ENCODE measurements at places on chromosomes 3 and 15.

- DNase-seq, result peak; percentile 41
These were observed 28.2 kb downstream of the GJD2 start for GRCh38 chr15:34726406-34727100.

- DNase-seq, result peak; percentile 42
These were observed at the start of gene ST3GAL6 for GRCh38 chr3:98763076-98763475. ST3GAL6 (plus strand) TSS chr3:98763340; CDS start chr3:98768441, 5,101 bp downstream.

- no peak for DNase-seq
These were observed 98.1 kb upstream of the HACD2 start for GRCh38 chr3:123682781-123683504.

- no peak for DNase-seq
These were observed 21.4 kb downstream of the GRAMD2A start for GRCh38 chr15:72176159-72176558.

- no peak for DNase-seq
These were observed 522.3 kb downstream of the ROBO1 start for GRCh38 chr3:79245284-79246138.

DNA sequence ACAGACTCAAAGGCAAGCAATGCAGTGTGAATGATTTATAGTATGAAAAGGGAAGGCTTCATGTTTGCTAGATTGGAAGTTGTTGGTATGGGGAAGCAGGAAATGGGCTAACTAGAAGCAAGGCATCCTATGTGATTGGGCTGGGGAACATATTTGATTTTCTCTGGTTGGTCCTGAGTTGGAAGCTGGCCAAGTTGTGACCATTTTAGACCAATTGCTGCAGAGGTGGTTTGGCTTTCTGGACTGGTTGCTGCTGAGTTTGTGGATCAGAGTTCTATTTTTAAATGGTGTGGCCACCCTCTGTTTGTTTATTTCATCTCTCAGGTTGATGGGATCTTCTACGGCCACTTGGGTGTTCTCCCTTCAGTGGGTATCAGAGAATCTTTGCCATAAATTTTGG, 39.7 kb downstream of the NUDT16 start:
- no peak for DNase-seq

GRCh38 chr3:55180936-55181535, 253.2 kb upstream of the LRTM1 start:
- no peak for DNase-seq
